ENCODE measurements at places on chromosomes 13 and 19.

DNA sequence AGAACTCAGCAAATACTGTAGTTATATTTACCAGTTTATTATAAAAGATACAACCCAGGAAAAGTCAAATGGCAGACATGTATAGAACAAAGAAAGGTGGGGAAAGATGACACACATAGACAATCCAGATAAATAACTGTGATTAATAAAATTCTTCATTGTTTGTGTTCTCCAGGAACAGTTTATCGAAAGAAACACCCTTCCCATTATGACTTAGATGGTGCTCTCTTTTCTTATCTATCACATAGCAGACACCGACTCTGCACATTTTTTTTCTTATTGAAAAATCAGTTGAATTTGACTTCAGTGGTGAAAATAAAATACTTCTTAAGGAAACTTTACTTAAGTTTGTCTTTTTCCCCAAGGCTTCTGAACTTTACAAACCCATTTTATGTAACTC is 6.2 kb downstream of the ZNF708 start:
- no peak for DNase-seq

GRCh38 chr13:58059624-58060023 is 428.1 kb downstream of the PCDH17 start:
- DNase-seq, result no peak

DNA sequence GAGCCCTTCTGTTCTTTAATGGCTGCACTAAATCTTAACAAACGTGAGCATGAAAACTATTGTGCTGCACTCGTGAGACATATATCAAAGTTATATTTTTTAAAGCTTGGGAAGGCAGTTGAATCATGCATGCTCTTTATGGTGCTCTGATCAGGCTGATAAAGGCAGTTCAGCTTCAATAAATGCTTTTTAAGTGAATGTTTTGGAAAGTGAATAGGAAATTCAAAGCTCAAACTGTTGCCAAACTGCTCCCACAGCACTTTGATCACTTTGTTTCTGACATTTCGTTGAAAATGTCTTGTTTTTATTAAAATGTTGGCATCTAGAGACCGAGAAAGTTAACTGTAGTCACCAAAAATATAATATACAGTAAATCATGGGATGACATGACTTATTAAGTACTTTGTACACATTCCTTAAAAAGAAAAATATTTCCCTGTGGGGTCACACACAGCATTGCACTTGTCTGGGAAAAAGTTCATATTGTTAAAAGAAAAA is 625.7 kb upstream of the PCDH9 start:
- DNase-seq, result no peak

DNA sequence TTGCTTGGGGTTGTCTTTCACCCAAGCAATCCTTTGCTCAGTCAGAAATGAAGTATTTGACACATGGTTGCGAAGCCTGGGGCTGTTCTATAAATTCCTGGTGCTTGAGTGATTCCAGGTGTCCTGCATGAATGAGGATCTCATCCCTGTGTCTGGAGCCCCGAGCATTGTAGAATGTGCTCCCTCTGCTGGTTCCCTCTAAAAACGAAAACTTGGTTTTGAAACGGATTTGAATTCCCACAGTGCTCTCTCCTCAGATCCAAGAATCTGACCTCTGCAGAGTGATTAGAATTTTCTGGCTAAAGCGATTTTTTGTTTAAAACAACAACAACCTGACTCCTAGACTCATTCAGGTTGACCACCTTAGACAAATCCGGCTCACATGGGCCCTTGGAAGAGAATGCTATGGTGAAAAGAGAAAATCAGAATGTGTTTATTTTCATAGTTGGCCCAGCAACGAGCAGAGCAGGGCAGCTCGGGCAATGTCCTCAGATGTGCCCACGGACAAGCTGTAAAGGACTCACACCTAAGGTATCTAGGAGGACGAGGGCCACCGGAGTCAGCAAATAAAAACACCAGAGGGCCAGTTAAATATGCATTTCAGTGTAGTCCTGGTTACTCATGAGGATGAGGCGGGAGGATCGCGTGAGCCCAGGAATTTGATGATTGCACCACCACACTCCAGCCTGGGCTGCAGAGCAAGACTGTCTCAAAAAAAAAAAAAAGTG is 8.7 kb upstream of the ATP12A start:
- DNase-seq, result no peak

GRCh38 chr13:56314765-56315164 is 826.0 kb upstream of the PRR20A start:
- no peak for DNase-seq

DNA sequence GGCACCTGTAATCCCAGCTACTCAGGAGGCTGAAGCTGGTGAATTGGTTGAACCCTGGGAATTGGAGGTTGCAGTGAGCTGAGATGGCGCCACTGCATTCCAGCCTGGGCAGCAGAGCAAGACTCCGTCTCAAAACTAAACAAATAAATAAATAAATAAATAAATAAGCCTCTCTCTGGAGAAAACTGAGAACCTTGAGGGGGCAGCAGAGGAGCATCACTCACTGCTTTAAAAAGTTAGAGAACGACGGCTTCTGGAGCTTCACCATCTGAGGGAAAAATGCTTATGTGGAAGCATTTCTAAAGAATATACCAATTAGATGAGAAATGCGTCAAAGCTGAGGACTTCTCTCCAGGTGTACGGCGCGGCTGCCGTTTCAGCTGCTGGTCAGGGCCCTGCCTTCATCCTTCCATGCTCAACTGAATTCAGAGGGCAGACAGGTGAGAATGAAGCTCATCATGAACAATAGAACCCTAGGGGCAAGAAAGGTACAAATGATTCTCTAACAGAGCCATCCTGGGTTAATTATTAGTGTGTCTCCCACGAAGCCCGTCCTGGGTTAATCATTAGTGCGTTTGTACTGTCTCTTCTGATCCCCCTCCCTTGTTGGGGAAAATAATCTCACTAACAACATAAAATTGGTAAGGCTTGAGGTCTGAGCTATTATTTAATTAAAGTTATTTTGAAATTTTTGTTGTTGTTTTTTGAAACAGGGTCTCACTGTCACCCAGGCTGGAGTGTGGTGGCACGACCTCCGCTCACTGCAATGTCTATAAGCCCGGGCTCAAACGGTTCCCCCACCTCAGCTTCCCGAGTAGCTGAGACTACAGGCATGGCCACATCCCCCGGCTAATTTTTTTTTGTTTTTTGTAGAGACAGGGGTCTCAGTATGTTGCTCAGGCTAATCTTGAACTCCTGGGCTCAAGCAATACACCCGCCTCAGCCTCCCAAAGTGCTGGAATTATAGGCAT is 80.1 kb downstream of the IPO5 start:
- DNase-seq, result no peak

- DNase-seq, result no peak
Measured at GRCh38 chr19:4971424-4971793, 2.5 kb downstream of the KDM4B start.

Measured in NCI-H1436 (cell line).